ENCODE measurements at places on chromosomes 2 and 18.

DNA sequence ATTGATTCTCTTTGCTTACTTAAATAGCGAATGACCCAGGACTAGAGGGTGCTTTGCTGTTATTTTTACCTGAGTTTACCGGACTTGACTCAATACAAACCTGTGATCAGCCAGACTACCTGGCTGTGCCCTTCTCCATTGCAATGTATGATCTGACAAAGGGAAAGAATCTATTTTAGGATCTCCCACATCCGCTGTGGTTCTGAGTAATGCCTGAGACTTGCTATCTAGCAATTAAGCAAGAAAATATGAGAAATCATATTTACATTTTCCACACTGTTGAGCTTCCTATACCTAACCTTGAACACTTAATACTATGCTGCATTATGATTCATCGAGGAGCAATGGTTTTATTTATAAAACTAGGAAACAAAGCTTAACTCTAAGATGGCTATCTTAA, 215.2 kb downstream of the RAD51AP2 start:
- no peak for DNase-seq

GRCh38 chr2:172834881-172835280, 99.2 kb downstream of the RAPGEF4 start:
- peak; percentile 10 for DNase-seq

DNA sequence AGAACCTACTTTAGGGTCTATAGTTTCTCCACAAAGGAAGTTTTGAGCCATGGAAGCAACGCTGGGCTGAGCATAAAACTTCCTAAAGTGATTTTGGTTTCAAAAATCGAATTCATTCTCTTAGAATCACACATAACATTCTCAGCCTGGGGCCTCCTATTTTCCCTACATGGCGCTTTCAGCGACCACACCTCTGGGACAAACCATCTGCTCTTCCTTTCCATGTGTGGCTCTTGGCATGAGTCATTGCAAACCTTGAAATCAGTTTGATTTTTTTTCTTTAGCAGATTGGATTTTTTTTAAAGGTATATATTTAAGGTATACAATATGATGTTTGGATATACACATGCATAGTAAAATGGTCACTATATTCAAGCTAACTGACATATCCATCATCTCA, 72.5 kb upstream of the APCDD1 start:
- DNase-seq = no peak

DNA sequence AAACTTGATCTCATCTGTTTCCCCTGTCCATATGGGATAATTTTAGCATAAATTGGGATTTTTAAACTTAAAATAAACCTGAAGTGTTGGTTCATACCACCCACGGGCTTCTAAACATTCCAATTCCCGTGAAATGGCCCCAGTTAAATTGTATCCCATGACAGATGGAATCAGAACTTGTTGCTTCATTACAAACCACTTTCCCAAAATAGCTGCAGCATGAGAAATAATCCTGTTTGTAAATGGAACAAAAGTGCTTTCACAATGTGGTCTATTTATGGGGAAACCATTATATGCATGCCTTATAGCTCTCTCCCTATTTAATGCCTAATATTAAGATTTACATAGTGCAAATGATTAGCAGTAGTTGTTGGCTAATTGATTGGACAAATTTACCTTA, 15.9 kb downstream of the SCG2 start:
- peak; percentile 59 for DNase-seq

- DNase-seq = no peak
Observed at GRCh38 chr2:21890716-21891115, 766.9 kb downstream of the TDRD15 start.

- DNase-seq = no peak
Observed at GRCh38 chr2:55958756-55959155, 35.2 kb upstream of the EFEMP1 start.

DNA sequence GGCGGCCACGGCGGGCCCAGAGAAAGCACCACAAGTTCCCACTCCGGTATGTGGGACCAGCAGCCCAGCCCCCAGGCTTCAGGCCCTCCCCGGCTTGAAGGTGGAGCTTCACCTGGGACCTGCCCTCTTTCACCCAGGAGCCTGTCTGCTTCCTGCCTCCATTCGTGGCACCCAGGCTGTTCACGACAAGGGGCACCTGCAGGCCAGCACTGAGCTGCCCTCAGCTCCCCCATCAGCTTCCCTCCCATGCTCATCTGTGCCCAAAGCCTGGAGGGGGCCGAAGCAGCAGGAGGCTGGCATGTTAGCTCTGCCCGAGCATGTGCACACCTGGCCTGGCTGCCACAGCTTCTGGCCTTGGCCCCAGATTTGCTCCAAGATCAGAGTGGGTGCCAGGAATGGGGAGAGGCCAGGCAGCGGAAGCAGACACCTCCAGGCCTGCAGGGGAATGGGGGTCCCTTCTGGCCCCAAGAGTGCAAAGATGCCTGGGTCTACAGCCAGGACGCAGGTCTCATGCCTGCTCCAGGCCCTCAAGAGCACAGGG, 312.4 kb upstream of the SYT4 start:
- no peak for DNase-seq

- no peak for DNase-seq
Observed at GRCh38 chr18:74539289-74539688, 5.0 kb downstream of the CNDP1 start.

GRCh38 chr2:71100195-71100964, 29.6 kb downstream of the MCEE start:
- peak; percentile 13 for DNase-seq

- no peak for DNase-seq
Observed at GRCh38 chr2:115413791-115414190, 971.4 kb downstream of the DPP10 start.
